ENCODE measurements at places on chromosomes 7 and 10. TPM values are rescaled to one million over a fixed set of nuclear protein-coding genes. Genes with fewer than 3 reads are reported as not detected.

DNA sequence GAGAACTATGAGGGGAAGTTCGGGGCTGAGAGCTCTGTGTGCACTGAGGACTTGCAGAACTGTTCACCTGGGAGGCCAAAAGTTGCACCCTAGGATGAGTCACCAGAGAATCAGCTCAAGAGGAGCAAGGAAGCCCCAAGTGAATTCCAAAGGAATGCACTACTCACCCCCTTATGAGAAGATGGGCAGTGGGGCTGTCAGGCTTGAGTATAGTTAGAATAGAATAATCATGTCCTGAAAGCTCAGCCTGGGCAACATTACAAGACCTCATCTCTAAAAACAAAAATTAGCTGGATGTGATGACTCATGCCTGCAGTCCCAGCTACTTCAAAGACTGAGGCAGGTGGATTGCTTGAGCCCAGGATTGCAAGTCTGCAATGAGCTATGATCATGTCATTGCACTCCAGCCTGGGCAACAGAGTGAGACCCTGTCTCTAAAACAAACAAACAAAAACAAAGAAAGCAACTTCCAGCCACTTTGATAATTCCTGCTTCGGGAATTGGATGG lies 30.0 kb downstream of the MAP3K8 start:
- ATAC-seq = no peak

DNA sequence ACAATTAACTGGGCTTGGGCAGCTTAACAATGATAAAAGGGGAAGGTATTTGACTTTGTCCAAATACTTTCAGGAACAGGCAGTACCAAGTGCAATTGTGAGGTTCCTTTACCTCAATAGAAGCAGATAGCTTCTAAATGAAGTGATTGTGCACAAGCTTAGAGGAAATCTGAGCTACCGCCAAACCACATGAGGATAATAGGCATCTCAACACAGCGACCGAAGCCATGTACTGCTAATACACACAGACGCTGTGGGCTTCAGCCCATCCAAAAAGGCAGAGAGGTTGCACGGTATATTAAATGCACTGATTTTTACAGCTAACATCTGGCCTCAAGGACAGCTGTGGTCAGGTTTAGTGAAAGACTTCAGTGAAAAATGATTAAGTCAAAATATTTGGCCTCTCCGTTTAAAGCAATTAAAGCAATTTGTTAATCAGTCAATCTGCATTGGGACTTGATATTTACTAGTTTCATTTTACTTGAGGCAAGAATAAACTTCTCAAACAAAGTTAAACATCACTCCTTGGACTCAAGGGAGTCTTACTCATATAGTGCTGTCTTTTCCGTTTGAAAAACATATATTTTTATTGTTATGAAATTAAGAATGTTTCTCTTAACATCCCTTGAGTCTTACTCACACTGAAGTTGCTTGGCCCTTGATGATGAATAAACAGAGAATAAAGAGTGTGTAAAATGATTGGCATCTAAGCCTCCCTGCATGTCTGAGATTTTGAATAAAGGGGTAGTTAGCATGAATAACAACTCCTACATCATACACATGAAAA lies 306.3 kb downstream of the C7orf25 start:
- no peak for ATAC-seq

DNA sequence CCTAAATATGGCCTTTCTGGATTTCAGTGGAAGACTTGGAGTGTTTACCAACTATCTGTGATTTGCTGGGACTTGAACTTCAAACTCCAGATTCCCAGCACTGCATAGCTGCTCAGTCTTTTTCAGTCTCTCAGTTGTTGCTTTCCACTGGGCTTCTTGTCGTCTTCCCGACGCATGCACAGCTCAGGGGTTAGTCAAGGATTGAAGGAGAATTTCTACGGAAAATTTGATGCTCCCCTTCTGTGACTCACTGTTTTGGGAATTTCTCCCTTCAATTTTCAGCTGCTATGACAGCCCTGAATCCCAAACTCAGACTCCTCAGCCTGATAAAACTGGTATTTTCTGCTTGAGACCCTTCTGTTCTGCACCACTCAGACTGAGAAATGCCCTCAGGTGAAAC lies 91.7 kb downstream of the CYP26A1 start:
- ATAC-seq = no peak

DNA sequence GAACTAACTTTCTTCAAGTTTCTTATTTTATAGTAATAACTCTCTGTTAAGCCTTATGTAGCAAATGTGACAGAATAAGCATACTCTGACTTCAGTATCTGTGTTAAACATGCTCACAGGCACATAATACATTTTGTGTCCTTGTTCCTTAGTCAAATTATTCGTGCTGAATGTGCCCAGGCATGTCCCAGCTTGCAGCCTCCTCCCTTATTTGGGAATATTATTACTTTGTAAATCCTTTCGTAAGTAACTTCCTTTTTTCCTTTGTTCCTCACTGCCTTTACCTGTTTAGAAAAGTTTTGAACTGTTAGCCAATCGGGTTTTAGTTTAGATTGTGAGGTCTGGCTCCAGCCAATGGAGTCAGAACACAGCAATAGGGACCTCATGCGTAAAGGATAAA lies 46.9 kb downstream of the GALNT11 start:
- no peak for ATAC-seq

Gene TUBAL3
- not detected for total RNA-seq

Gene LDB1
- total RNA-seq = 86.8 TPM

Gene SEMA4G
- 12.0 TPM for total RNA-seq

GRCh38 chr10:1548596-1548995 lies 188.7 kb downstream of the ADARB2 start:
- ATAC-seq = no peak

Gene BAIAP2L1
- 0.99 TPM for total RNA-seq

Gene ZNF804B
- 0.67 TPM for total RNA-seq

Gene UPK3BL2
- total RNA-seq = 1.0 TPM

DNA sequence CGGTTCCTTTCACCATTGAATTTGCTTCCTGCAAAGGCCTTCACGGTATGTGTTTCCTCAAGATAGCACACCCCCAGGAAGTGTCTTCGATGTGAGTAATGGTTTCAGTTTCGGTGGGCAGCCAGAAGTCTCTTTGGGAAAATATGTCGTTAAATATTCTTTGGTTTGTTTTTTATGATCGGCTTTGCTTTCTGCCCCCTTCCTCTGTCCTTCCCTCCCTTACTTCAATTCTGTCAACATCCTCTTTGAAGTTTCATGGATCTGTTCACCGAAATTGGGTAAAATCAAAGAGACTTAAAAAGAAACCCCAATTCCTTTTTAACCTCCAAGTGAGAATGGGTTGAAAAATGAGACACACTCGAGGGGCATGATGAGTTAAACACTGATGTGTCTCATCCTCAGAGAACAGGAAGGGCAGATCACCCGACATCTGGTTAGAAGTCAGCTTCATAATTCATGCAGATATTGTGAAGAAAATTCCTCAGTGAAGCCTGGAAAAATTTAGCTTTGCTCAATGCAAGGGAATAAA lies 170.8 kb upstream of the HABP2 start:
- ATAC-seq = no peak

DNA sequence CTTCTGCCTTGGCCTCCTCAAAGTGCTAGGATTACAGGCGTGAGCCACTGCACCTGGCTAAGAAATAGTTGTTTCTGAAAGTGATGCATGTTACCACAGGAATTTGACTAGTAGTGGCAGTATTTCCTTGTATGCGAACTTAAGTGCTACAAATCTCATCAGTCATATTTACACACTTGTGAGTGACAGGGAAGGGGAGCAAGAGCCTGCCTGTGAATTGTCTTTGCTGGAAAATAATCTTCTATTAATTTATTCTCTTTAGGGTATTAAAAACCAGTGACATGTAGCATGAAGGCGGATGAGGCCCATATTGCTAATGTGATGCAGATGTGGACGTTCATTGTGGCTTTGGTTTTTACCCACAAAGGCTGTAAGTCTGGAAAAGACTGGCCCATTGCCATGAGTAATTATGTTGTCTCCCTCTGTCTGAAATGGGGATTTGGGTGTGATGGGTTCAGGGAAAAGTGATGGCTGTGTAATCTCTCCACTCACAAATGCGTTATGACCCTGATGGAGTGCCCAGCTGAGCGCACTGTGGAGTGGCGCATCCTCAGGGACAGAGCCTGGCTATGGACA lies 97.6 kb downstream of the CCNY start:
- peak; percentile 53 for ATAC-seq

DNA sequence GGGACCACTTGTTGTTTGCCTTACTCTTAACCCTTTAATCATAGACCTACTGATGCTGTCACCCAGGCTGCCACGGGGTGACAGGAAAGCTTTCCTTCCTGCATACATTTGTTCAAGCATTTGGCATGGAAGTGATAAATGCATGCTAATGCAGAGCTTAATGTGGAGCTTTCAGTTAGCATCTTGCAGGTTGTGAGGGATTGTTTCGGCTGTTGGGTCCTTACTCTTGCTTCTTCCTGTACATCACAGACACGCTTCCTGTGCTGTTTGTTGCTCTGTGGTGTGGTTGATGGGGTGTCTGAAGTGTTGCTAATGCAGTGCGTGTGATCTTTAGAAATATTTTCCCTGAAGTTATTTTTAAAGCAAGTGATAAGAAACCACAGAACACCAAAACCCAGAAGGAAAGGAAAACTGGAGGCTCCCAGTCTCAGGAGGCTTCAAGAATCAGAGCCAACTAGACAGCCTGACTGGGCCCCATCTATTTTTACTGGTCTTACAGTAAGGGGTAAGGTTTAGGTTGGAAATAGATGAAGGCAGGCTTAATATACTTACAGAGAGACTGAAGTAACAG lies 143.1 kb downstream of the CHN2 start:
- no peak for ATAC-seq

Gene GAD2
- 0.31 TPM for total RNA-seq

DNA sequence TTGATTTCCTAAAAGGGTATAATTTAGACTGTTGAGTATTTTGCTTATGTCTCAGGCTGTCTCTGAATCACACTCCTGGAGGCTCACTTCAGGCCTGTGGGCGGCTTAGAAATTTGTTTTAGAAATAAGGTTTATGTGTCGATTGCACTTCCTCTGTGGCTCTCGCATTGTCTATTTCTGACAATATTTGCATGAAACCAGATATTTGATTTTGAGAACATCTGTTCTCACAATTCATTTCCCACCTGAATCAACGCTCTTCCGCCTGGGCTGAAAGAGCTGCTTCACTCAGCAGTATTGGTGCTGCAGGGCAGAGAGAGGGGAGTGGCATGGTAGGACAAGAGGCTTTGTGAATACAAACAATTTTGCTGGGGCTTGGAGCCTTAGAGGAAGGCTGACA lies 262.0 kb downstream of the ADRA2A start:
- no peak for ATAC-seq

DNA sequence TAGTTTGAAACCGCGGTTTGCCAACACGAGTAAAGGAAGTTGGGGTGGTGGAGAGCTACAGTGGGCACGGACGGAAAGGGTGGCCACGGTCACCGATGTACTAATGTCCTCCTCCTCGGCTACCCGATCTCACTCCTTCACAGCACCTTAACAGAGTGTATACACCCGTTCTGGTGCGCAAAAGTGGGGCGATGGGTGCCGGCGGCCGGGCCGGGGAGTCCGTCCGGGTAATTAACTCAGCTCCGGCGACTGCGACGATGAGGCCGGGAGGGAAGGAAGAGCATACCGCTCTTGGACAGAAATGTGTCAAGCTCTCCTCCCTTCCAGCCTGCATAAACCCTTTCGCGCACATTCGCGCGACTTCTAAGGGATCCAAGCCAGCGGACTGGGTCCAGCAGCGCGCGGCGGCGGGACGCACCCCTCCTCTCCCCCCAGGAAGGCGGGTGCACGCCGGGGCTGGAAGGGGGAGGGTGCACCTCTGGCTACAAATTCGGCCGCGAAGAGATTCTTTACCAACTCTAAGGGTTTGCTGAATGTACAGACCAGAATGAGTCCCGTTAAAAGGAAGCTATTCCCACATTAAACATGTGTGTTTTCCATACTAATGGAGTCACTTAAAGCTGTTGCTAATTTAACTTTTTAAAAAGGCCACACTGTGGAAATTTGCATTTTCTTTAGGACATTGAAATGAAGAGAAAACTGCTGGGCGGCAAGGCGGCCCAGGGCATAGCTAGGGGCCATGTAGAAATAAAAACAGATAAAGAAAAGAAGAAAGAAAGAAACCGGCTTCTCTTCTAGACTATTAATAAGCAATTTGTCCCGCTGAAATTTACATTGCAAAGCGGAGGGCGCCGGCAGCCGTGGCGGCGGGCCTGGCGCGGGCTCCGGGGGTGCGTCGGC lies 6.6 kb upstream of the EBF3 start:
- no peak for ATAC-seq

GRCh38 chr10:7411671-7412128 lies 866 bp upstream of the SFMBT2 start:
- no peak for ATAC-seq

DNA sequence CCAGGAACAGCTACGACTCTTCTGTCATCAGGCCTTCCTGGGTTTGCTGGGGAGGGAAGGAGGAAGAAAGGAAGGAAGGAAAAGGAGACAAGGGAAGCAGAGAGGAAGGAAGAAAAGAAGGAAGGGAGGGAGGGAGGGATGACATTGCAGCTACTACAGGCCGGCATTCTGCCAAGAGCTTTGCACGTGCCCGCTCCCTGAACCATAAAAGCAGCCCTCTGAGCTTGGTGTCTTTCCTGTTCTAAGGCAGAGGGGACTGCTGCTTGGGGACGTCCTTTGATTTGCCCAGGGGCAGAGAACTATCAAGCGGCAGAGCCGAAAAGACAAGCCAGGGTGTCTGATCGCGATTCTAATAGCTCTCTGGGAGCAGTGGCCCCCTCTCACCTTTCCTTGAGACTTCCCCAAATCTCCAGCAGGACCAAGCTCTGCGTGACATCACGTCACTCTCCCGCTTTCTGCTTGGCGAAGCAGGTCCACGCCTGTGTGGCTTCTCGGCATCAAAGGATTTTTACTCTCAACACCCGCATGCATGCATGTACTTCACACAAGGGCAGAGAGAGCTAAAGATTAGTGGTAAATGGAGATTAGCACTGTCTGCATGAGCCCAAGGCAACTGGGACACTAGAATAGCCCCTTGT lies 167.8 kb upstream of the AUTS2 start:
- no peak for ATAC-seq

DNA sequence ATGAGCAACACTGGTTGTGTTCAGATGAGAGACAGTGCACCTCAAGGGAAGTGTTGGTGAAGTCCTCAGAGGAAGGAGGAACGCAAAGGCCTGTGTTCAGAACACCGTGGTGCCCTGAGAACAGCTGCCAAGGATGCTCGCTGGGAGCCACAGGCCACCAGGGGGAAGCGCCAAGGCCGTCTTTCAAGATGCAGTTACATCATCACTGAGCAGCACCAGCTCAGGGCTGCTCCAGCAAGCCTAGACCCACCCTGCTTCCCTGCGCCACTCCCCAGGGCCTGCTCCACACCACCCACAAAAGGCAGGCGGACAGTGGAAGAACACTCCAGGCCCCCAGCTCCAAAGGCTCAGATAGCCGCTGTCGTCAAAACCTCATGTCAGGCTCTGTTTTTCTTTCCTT lies 378.8 kb downstream of the DPP6 start:
- peak; percentile 31 for ATAC-seq

All from motor neuron (in vitro differentiated cells).